ENCODE measurements at places on chromosomes 4 and X.
A peak's percentile ranks its signal among the peaks of the same experiment; 100 is the strongest.

DNA sequence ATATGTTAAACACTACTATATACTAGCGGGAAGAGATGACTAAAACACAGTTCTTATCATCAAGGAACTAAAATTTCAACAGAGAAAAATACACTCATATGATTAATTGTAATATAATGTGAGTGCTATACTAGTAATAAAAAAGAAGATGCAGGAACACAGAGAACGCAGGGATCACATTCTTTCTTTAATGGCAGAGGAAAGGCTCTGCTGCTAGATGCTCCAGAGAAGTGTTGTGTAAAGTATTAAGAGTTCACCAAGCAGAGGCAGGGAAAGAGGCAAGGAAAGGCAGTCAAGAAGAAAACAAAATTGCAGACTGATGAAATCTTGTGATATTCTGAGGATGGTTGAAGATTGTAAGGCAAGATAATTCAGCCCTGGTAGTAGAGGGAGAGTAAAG is 394.7 kb downstream of the PDGFC start:
- DNase-seq: no peak

GRCh38 chr4:153440475-153440874 is 25.7 kb upstream of the TMEM131L start:
- DNase-seq: no peak

GRCh38 chr4:39103291-39103690 is 41.3 kb downstream of the KLHL5 start:
- no peak for DNase-seq

DNA sequence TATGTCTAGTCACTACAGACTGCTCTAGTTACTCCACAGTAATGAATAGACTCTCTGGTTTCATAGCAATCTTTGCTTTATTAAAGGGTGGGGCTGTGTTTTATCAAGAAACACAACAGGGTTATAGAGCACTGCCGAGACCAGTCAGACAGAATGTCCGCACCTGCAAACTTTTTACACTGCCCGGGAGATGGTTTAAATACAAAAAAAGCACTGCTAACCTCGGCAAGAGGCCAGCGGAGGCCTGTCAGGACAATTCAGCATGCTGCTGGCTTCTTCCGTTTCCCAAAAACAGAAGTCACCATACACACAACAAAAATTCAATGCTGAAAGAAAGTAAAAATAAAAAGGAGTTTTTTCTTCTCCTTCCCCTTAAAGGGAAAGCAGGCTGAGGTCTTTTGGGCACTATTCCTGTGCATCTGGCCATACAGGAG is 67.4 kb downstream of the IRF2 start:
- DNase-seq: no peak

- DNase-seq: no peak
Measured at GRCh38 chr4:141020801-141021261, 112.4 kb downstream of the RNF150 start.

DNA sequence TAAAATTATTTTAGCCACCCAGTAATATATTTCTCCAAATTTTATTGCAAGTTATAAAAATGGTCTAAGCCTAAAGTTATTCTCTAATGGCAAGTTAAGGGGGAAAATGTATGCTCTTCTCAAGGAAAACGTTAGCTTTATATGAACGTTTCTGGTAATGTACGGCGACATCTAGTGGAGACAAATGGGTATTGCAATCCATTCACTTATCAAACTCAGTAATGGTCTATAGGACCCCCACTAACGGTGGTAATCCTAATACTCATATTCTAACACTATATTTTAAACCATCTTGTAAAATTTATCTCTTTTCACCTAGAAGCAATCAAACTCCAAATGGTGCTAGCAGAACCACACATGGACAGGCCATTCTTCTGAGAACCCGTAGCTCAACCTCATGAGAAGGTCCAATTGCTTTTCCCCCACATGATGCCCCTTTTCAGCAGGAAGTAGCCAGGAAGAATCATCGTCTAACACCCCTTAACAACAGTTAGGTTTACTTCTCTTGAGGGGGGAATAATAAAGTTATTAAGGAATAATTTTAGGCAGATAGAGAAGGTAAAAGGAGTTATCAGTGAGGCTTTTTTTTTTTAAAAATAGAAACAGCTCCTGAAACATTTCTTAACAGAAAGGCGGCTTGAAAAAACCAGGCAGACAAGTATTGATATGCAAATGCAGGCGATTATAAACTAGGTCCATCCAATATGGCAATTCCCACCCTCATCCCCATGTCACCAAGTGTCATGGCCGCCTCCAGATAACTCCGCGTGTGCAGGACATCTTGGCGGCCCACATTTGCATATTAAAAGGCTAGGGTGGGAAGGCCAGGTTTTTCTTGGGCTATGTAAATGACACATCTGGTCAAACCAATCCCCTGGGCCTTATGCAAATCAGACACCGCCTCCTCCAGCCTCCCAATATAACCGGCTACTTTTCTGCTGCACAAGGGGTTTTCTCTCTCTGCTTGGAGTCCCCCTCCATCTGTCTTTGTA is 35.0 kb downstream of the NUDT11 start:
- no peak for DNase-seq

- DNase-seq: peak; percentile 59
Measured at GRCh38 chr4:10461091-10461849, 4.0 kb upstream of the ZNF518B start.

GRCh38 chr4:118012142-118012541 is 22.1 kb upstream of the NDST3 start:
- no peak for DNase-seq

GRCh38 chr4:142440093-142440492 is 406.0 kb downstream of the INPP4B start:
- DNase-seq: no peak

GRCh38 chr4:2871911-2872310 is 28.3 kb downstream of the ADD1 start:
- no peak for DNase-seq

- DNase-seq: no peak
Measured at GRCh38 chr4:65083076-65083475, 587.2 kb downstream of the EPHA5 start.

All from left renal pelvis (tissue), 4 donors.